ENCODE measurements at places on chromosomes 2 and 18.

DNA sequence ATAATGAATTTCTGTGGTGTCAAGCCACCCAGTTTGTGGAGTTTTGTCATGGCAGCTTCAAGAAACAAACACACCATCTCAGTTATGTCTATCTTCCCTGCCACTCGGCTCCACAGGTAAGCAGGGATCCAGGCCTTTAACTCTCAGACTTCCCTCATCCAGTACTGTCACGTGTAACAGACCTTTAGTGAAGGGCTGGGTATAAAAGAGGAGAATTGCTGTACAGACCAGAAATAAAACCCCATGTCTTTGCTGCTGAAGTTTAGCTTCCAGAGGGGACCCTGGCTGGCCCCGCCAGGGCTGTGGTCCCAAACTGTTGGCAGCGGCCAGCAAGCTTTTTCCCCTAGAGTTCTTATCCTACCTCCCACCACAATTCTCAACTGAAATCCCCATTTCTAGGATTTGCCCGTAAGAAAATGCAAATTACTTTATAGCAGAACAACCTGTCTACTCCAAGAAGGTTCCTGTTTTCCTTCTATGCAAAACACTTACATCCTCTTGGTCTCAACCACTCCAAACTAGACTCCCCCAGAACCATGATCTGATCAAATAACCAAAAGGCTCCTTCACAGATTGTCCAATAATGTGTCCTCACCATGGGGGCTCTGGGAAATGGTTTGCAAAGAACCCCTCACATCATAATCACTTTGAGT, 438.0 kb upstream of the ID2 start:
- DNase-seq: no peak

- no peak for DNase-seq
Observed at GRCh38 chr2:120346667-120347358, 877 bp downstream of the INHBB start.

GRCh38 chr2:173240083-173240482, 114.6 kb upstream of the CDCA7 start:
- no peak for DNase-seq

- no peak for DNase-seq
Observed at GRCh38 chr2:68351997-68352396, 13.1 kb upstream of the PLEK start.

DNA sequence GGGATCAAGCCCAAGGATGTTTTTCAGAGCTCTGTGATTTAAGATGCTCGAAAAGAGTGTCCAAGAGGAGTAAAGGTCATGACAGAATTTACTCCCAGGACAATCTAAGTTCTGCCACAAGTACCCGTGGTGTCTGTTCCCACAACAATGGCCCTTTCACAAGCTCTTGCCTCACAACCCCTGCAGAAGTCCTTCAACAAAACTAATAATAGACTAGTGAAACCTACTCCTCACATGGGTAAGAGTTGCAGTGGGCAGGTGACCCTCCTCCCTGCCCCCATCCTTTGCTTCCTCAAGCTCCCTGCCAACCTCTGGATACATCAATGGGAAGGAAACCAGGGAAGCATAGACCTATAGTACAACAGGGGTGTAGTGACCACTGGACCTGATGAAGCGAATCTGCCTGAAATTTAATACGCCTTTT, 34.9 kb downstream of the PTCD3 start:
- no peak for DNase-seq

GRCh38 chr2:161111531-161111930, 48.7 kb upstream of the TANK start:
- DNase-seq: no peak

DNA sequence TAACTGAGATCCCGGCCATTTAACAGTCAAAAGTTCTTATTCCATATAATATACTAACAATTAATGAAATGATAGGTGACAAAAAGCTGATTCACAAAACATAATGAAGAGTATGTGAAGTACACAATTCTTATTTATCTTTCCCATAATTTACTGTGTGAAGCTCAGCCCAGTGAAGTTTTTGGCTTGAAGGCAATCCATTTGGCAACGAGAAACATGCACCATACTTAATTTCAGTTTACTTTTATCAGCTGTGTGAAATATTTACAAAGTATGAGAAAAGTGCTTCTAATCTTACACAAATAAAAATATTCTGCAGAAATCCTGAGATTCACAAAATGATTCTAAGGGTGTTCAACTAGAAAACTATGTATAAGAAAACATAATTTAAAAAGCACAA, 12.3 kb downstream of the FAM98A start:
- no peak for DNase-seq

DNA sequence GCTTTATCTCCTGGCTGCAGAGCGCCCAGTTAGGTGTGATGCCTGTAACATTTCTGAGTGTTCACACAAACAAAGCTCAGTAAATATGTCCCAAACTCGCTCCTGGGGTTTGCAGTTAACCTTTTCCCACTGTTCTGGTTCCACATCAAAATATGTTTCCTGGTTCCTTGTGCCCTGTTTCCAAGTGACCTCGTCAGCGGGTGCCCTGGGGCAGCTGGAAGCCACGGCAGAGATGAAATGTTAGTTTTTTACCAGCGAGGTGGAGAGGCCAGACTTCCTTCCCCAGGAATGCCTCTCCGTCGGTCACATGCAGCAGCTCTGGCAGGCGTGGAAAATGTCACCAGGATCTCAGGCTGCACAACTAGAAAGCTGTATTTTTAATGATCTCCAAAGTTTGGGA, 18.2 kb downstream of the NFATC1 start:
- DNase-seq: no peak

Measured in CD4-positive, alpha-beta T cell treated with Interleukin-12 subunit alpha and Interleukin-12 subunit beta, for 1 hour (primary cell).